COLO829 (cell line): ENCODE measurements at places on chromosomes 11 and 22.

DNA sequence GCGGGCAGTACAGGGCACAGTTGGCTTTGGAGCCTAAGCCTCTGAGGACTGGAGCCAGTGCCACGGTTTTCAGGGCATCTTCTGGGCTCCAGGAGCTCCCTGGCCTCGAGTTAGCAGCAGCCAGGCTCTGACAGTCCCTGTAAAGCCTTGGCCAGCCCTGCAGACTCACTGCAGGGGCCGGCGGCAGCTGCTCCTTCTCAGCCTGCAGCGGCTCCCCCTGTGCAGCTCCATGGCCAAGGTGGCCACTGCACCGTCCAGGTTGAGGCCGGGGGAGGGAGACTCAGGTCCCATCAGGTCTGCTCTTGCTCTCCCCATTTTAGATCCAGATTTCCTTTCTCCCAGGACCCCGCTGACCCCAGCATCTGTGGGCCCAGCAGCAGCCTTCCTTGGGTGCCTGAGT is 1461.1 kb downstream of the BRD1 start:
- no peak for DNase-seq

- no peak for DNase-seq
Observed at GRCh38 chr22:24593836-24594568, 1.1 kb upstream of the LRRC75B start.

DNA sequence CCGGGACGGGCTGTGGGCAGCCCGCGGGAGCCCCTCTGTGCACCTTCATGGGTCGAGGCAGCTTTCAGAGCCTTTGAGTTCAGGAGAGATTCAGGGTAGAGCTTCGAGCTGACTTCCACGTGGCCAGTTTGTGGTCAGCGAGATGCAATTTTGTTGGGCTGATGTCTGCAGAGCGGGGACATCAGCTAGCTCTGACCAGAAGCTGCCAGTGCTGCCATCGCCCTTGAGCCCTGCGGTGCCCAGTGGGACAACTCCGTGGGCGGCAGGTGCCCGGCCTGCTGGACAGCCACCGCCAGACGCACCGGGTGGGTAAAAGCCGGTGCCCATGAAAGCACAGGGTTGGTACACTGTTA is 719 bp downstream of the TALDO1 start:
- no peak for DNase-seq

- no peak for DNase-seq
Observed at GRCh38 chr11:130671801-130672700, 223.6 kb downstream of the ADAMTS15 start.

- DNase-seq, result no peak
Observed at GRCh38 chr11:78040691-78041379, 17.8 kb upstream of the KCTD14 start.

GRCh38 chr11:1353383-1354124 is 36.2 kb upstream of the BRSK2 start:
- DNase-seq, result no peak

GRCh38 chr11:35923452-35923851 is 20.4 kb upstream of the LDLRAD3 start:
- DNase-seq, result no peak

- no peak for DNase-seq
Observed at GRCh38 chr22:42066126-42066761, 4.4 kb downstream of the NAGA start.

GRCh38 chr11:60950024-60950423 is 2.0 kb downstream of the SLC15A3 start:
- DNase-seq, result no peak

DNA sequence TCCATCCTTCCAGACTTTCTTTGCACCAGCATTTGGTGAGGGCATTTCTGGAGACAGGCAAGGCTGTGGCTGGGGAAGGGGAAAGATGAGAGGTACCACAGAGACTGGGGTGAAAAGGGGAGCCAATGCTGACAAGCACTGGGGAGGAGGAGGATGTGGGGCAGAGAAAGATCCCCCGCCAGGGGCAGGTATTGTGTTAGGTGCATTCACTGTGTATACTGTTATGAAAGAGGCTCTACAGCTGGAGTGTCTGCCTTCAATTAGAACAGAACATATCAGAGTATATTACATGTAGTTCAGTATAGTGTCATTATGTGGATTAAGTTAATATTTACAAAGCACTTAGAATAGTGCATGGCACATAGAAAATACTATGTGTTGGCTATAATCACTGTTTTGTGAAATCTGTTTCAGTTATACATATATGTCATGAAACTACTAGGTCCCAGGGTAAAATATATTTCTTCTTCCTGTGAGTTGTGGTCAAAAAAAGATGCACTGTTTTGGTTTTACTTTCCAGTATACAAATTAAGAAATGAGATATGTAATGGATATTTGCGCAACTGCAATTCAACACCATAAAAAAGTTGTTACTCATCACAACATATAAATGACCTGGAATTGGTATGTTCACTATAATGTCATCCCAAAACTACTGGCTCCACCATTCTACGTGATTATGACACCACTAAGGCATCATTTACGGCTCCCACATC is 8.4 kb downstream of the MSANTD2 start:
- no peak for DNase-seq

DNA sequence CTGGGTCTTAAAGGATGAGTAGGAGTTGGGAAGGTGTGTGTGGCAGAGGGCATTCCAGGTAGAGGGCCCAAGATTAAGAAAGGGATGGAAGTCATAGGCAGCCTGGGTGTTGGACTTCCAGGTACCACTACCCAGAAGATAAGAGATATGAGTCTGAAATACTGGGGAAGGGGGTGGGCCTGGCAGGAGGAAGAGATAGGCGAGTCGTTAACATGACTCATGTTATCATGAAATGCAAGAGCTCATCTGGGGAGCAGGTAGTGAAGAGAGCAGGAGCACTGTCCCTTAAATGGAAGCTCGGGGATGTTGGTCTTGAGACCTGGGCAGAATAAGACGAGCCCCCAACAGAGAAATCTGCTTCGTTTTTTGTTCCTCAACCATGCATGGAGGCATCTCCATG is 10.2 kb downstream of the ZC3H7B start:
- no peak for DNase-seq

GRCh38 chr11:116427903-116428637 is 344.7 kb downstream of the BUD13 start:
- peak; percentile 14 for DNase-seq

- DNase-seq, result no peak
Observed at GRCh38 chr11:80719292-80719646, 1278.4 kb upstream of the TENM4 start.

- DNase-seq, result no peak
Observed at GRCh38 chr22:39457556-39458443, 988 bp downstream of the MGAT3 start.

DNA sequence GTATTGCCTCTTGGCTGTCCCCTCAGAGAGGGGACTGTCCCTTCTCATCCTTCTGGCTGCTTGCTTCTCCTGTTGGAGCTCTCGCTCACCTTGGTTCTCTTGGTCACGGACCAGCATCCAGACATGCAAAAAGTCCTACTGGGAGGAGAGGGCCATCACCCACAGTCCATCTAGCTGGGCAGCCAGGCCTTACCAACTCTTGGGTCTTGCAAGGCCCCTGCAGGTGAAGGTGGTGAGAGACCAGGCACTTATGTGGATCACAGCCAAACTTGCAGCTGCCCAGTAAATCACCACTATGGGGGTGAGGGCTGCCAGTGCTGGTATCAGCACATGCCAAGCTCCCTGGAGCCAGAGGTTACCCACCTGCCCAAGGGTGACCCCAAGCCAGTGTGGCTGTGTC is 36.3 kb downstream of the KCNQ1OT1 start:
- no peak for DNase-seq

DNA sequence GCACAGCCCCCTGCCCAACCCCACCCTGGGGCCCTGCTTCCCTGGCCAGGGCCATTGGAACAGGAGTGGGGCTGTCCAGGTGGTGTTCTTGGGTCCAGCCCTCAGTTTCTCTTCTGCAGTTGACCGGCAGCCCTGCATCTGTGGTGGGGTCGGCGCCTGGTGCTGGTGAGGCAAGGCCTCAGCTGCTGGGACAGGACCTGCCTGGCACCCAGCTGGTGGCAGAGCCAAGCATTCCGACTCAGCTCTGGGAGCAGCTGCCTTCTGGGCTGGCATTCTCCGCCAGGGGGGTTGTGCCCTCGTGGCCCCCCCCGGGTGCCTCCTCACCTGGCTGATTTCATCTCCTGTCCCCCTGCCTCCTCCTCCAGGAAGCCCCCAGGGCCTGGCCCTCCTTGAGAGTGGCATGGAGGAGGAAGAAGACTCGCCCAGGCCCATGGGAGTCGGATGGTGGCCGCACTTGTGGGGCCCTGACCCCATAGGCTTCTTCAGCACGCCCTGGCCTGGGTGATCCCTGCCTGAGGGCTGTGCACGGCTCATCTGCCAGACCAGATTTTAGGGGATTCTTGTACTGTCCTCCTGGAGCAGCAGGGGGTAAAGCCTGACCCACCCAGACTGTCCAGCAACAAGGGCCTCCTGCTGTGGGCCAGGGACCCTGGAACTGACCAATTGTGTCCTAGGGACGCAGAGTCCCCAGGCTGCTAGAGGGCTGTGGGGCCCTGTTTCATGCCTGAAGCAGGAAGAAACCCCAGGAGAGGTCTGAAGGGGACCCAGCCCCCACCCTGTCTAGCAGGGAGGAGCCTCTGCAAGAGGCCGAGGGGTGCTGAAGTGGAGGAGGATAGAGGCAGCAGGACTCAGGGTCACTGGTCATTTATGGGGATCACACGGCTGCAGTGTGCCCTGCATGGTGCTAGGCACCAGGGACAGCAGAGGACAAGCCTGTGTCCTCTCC is 11.6 kb downstream of the CD81 start:
- DNase-seq, result no peak

DNA sequence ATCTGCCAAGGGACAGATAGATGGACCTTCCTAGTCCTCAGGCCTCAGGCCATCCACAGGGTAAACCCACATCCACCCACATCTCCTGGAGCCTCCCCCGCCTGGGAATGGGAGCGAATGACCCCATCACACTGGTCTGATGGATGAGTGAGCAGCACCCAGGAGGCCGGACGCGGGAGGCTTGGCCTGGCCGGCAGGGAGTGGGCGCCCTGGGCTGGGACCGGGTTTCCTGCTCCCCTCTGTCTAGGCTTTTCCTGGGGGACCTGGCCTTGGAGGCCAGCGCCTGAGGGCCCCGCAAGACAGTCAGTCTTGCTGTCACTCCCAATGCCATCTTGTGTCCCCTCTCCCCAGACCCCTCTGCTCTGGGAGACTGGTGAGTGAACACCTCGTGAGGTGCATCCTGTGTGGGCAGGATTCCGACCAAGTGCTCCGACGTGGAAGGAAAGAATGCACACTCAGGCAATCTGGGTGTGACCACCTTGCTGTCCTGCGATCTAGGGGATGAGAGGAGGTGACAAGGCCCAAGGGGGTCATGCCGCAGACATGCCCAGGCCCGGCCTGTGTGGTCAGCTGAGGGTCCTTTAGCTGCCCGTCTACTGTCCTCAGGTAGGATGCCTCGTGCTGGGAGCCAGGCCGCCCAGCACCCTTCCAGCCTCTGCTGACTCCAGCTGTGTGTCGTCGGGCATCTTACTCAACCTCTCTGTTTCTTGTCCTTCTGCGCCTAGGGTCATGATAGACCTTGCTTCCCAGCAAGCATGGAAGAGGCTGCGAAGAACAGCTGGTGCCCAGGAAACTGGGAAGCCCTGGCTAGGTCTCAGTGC is 26.5 kb upstream of the WNT7B start:
- no peak for DNase-seq

- no peak for DNase-seq
Observed at GRCh38 chr11:95153857-95154246, 64.2 kb downstream of the ENDOD1 start.

DNA sequence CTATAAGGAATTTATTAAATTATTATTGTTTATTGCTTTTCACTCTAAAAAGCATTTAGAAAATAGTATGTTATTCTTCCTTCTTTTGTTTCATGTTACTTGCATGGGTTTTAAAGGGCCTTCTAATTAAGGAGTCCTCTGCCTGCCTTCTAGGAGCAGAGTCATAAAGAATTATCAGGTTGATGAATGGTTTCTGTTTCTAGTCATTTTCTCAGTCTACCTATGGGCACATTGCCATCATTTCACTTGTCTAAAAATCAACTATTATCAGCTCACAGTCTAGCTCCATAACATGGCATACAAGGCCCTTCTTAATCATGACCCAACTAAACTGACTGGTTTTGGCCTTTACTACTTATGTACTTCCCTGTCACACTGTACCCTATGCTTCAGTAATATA is 16.2 kb downstream of the DYNC2H1 start:
- no peak for DNase-seq
